Stimulated activated CD8-positive, alpha-beta memory T cell treated with anti-CD3 and anti-CD28 coated beads, Interleukin-15, amount 100 ng/mL, for 1 hour (primary cell): ENCODE measurements at places on chromosomes 5 and 9.

GRCh38 chr5:172717481-172718195 lies 53.4 kb downstream of the DUSP1 start:
- no peak for DNase-seq

GRCh38 chr9:114606597-114607207 lies 4.4 kb upstream of the TMEM268 start:
- no peak for DNase-seq

GRCh38 chr9:93621922-93622321 lies 45.5 kb downstream of the PHF2 start:
- no peak for DNase-seq

DNA sequence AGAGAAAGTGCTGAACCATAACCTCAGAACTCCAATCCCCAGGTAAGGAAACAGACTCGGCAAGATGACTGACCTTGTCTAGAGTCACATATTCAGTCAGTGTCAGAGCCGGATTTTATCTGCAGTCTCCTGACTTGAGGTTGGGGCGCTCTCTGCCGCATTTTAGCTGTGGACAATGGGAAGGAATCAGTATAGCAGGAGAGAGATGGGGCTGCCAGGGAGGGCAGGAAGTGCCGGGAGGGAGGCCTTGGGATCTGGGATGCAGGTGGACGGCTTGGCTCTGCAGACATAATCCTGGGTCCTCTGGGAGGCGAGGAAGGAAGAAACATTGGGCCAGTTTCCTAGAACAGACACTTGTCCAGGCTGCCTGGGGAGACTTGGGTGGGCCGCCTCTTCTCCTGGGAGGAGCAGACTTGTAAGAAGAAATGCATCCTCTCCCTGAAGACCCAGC lies 39.7 kb upstream of the COL15A1 start:
- no peak for DNase-seq

DNA sequence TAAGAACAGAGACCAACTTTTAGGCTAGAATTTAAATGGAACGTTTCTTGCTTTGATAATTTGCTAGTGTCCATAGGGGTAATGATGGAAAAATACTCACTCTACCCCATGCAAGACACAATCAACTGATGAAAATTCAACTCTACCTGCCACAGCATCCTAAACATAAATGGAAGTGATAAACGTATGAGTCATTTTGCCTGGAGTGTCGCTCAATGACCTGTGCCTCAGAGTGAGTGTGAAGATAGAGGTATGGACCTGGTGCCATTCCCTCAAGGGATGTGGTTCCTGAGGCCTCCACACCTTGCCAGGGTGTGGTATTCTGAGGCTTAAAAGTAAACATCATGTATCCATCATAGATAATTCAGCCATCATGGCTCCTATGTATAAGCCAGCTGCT lies 14.0 kb downstream of the ARL14EPL start:
- DNase-seq: no peak

- DNase-seq: no peak
Measured at GRCh38 chr9:91452844-91453243, 29.2 kb upstream of the NFIL3 start.

DNA sequence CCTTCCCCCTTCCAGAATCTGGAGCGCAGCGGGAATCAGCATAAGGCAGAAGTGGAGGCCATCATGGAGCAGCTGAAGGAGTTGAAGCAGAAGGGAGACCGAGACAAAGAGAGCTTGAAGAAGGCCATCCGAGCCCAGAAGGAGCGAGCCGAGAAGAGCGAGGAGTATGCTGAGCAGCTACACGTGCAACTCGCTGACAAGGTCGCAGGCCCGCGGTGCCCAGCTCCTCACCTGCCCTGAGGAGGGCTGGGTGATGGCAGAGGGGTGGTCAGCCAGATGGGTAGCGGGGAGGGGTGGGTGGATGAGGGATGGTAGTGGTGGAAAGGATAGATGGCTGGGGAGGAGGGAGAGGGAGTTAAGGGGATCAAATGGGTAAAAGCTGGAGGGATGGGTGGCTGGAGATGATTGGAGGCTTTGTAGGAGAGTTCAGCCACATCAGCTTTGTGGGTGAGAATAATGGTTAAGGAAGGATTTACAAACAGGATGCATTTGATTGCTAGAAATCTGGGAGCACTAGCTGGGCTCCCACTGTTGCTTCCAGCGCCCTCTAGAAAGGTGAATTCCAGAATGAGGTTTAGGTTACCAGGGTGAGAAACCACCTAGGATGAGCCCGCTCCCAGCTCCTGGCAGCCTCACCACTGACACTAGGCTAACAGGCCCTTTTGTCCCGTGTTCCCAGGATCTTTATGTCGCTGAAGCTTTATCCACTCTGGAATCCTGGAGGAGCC lies 19.7 kb upstream of the GLE1 start:
- no peak for DNase-seq

DNA sequence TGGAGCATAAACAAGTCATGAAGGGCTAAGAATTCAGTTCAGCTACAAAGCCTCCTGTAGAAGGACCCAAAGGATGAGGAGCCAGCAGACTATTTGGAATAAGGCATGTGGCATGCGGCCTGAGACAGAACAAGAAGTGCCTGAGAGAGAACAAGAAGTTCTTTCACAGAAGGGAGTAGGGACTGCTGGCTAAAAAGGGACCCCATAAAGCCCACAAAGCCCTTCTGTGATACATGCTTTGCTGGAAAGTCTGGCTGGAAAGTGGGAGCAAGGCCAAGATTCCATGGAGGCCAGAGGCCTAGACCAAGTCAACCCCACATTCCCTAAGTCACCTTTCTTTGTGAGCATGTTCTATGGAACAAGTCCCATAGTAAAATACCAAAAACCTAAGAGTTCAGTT lies 35.9 kb upstream of the UBAP2 start:
- no peak for DNase-seq

DNA sequence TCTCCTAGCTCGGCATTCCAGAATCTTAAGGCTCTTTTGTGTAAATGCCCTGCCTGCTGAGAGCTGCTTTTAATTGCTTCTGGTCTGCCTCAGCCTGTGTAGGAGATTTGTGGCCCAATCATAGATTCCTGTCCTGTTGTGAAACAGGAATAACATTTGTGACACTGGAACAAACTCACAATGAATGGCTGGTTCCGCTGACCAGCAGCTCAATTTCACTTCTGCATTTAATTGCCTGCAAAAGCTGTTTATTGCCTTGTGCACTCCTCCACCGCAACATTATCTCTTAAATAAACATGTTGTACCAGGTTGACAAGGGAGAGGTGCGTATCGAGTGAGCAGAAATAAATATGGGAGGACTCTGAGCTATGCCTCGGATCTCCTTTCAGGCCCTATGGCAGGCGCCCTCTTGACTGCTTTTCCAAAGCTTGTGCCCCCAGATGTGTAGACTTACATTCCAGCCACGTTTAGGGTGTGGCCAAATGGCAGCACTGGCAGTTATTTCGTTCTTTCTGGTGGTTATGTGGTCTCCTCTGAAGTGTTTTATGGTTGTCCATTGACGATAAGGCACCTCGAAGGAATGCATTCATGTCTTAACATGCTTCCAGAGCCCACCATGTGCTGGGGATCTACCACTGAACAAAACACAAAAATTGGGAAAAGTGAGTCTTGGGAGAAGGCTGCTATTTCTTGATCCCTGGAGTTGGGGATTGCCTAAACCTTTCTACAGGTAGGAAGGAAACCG lies 58.1 kb downstream of the DMRT1 start:
- DNase-seq: no peak

- DNase-seq: no peak
Measured at GRCh38 chr5:69492923-69493395, 369 bp downstream of the OCLN start.

GRCh38 chr9:13688990-13689600 lies 409.6 kb upstream of the MPDZ start:
- DNase-seq: no peak

GRCh38 chr9:110967196-110967595 lies 71.1 kb downstream of the LPAR1 start:
- no peak for DNase-seq

- DNase-seq: no peak
Measured at GRCh38 chr9:37923796-37924427, 20.0 kb upstream of the SLC25A51 start.

DNA sequence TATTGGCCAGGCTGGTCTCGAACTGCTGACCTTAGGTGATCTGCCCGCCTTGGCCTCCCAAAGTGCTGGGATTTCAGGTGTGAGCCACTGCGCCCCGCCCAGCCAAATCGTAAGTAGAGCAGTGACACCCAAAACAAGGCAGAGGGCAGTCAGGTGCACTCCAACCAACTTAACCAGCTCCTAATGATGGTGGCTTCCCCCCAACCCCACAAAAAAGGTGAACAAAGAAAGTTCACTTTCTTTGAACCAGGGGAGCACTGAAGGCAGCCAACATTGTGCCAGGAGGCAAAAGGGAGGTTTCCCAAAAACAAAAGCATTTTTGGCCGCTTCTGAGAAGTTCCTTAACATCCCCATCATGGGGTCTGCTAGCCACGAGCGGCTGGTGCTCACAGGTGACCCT lies 9.6 kb downstream of the GMCL2 start:
- DNase-seq: no peak

- no peak for DNase-seq
Measured at GRCh38 chr9:76448501-76448900, 10.5 kb upstream of the GCNT1 start.

GRCh38 chr9:68462105-68462775 lies 78.4 kb downstream of the TMEM252 start:
- no peak for DNase-seq

- no peak for DNase-seq
Measured at GRCh38 chr5:154947778-154948177, 6.9 kb downstream of the MRPL22 start.

GRCh38 chr5:37789991-37790390 lies 49.9 kb downstream of the GDNF start:
- DNase-seq: no peak

GRCh38 chr5:179967489-179967888 lies 59.8 kb upstream of the TBC1D9B start:
- DNase-seq: no peak

- no peak for DNase-seq
Measured at GRCh38 chr9:89880161-89880560, 275.3 kb downstream of the GADD45G start.

- no peak for DNase-seq
Measured at GRCh38 chr5:9781890-9782289, 151.7 kb upstream of the TAS2R1 start.

DNA sequence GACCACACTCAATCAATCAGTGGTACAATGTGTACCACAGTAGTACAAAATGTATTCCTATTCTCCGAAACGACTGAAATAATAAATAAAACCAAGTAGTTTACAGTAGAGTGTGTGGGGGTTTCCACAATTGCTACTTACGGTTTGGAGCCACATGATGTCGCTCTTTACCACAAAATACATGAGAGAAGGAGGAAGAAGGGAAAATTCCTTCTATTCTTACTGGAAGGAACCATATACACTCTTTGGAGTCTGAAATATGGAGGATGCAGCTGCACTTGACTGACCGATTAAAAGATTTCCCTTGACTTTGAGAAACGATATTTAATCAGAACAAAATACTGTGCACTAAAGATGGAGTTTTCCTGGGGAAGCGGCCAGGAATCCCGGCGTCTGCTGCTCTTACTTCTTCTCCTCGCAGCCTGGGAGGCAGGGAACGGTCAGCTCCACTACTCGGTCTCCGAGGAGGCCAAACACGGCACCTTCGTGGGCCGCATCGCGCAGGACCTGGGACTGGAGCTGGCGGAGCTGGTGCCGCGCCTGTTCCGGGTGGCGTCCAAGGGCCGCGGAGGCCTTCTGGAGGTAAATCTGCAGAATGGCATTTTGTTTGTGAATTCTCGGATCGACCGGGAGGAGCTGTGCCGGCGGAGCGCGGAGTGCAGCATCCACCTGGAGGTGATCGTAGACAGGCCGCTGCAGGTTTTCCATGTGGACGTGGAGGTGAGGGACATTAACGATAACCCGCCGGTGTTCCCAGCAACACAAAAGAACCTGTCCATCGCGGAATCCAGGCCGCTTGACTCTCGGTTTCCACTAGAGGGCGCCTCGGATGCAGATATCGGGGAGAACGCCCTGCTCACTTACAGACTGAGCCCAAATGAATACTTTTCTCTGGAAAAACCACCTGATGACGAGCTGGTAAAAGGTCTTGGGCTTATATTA lies at the start of gene PCDHA4:
Gene PCDHA4, plus strand, starts transcription at position 235 of the 942 bp plus-strand sequence.
- no peak for DNase-seq

DNA sequence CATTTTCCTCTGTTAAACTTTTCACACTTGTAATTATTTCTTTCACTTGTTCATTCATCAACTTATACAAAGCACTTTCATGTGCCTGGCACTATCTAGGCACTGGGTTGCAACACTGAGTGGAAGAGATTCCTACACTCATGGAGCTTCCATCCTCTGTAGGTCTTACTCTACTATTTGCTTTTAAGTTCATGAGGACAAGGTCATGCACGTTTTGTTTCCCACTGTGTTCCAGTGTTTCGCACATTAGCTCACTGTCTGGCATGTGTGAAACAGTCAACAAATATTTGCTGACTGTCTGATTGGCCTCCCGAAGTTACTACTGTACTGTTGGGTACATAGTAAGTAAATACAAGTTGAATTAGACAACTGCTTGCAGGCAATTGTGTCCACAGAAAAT lies 87.9 kb upstream of the IFNK start:
- no peak for DNase-seq

DNA sequence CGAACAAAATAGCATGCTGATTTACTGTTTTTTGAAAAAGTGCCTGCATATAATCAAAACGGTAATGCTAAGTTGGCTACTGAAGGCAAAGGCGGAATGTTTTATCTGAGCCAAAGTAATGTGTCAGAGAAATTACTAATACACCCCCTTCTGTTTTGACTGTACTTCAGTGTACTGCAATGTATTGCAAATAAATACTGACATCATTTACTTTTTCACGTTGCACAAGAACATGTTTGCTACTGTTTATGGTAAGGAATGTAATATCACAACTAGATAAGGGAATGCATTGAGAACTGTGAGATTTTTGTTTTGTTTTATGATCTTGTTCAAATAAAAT lies 813 bp upstream of the AGTPBP1 start:
- no peak for DNase-seq

GRCh38 chr5:21672911-21673310 lies 1180.2 kb downstream of the CDH12 start:
- no peak for DNase-seq

DNA sequence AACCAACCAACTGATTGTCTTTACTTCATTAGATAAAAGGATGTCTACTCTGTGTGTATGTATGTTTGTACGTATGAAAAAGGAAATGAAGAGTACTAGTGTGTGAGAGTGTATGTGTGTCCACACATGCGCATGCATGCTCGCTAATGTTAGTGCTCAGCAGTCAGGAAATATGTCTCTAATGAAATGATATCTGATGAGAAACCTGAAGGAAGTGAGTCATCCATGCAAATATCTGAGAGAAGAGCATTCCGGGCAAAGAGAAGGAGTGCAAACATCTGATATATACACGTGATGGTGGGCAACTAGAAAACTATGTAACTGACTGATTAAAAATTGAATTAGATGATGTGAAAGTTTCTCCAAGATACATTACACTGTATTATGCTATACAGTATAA lies 29.6 kb upstream of the UGCG start:
- DNase-seq: no peak
